ENCODE measurements at places on chromosomes 4 and X.
A peak's percentile ranks its signal among the peaks of the same experiment; 100 is the strongest.

- DNase-seq: peak; percentile 66
Measured at GRCh38 chr4:1200425-1201035, 28.1 kb upstream of the SPON2 start.

DNA sequence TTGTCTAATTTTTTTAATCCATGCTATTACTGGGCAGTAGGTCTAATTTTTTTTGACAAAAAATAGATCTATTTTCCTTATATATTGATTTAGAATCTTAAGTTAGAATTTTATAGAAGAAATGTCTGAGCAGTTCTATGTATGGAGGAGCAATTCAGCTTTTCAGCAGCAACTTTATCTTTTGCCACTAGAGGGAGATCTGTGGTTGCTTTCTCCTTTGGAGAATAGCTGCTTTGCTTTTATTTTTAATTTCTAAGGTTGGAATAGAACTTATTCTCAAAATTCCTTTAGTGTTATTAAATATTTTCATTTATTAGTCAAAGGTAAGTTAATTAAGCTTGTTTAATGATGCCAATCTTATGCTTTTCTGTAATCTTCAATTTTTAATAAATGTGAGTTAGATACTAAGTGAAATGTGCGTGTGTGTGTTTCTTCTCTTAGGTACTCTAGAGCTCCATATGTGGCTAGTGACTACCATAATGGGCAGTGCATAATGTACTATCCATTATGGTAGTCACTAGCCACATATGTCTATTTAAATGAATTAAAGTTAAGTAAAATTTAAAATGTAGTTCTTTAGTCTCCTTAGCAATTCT is 29.3 kb downstream of the FAM199X start:
- DNase-seq: no peak

GRCh38 chr4:102469806-102470205 is 31.4 kb upstream of the NFKB1 start:
- DNase-seq: no peak

- DNase-seq: no peak
Measured at GRCh38 chr4:67934628-67935027, 28.7 kb downstream of the TMPRSS11A start.

DNA sequence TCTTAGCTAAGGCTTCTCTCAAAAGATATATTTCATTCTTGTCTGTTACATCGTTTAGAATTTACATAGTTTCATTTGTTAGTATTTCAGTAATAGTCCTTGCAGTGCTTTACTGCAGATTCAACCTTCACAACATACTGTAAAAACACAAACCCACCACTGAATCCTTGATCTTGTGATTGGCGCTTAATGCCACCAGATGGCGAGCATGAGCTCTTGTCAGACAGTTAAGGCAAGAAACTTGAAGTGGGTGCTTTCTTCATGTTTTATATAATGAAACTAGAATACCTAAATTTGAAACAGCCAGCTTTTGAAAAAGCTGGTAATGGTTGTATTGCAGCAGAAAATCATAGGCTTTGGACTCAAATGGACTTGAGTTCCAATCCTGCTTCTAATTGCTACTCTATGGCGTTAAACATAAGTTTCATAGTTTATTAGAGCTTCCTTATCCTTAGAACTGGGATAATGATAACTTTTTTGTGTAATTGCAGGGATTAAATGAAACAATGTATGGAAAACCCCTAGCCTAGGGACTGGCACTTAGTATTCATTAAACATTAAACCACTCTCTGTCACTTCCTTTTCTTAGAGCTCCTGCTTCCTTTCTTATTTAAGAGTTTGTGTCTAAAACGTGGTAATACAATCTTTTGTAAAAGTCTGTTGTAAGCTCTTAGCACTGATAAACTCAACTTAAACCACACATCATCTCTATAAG is 95.1 kb downstream of the USP9X start:
- no peak for DNase-seq

GRCh38 chrX:130091980-130092522 is 18.2 kb downstream of the ELF4 start:
- peak; percentile 95 for DNase-seq

- DNase-seq: no peak
Measured at GRCh38 chr4:124990398-124990797, 277.9 kb upstream of the ANKRD50 start.

DNA sequence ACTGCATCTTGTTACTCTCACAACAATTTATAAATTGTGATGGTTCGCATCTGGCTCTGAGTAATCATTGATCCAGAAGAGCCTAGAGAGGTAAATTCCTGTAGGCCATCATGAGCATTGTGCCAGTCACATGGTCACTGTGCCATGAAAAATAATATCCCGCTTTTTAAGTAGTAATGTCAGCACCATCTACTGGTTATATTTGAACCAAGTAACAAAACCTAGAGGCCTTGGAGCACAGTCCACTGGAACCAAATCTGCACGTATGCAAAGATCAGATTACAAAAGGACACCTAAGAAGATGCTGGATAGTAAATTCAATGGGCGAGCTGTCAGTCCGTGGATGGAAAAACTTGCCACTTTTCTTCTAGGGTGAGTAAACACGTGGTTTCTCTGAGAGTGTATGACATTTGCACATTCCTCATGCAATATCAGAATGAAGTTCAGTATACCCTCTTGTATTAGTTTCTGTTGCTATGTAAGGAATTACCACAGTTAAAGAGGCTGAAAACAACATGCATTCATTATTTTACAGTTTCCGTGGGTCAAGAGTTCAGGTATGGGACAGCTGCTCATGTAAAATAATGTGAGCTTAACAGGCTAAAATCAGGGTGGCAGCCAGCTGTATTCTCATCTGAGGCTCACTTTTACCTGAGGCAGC is 26.8 kb downstream of the FAM114A1 start:
- no peak for DNase-seq

DNA sequence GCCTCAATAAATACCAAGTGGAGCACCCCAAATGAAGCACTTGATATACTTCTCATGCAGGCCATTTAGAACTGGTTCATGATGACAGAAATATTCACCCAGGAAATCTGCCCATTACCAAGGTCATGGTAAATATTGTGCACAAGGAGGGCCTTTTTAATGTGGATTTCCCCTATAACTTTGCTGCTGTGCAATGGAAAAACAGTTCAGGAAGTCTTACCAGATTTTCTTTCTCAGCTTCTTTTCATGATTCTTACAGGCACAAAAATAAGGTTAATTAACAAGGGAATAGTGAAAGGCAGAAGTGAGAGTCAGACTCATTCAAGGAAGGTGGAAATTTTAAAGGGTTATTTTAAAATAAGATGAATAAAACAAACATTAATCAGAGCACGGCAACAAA is 904.3 kb upstream of the GRIA3 start:
- no peak for DNase-seq

GRCh38 chrX:140762061-140762460 is 52.5 kb downstream of the LINC00632 start:
- DNase-seq: no peak

DNA sequence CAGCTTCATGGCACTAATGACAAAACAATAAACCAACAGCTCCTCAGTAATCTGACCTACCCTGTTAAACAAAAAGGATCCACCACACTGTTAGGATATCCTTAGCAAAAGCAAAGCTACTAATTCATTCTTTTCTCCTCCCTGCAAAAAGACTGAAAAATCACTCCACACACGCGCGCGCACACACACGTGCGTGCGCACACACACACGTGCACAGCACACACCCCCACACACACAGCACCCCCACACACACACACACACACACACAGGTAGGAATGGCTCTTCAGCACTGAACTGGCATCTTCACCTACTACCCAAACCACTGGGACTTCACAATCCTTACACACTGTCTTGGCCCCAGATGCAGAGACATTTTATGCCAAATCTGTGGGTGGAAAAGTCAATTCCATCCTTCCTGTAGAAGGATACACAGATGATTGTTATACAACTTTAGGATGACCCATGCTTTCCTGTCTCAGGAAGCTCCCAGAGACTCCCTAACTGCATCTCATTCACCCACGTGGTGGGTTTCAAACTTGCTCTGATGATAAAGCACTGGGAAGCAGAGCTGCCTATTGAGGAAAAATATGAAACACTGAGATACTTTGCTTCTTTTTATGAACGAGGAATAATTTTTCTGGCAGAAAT is 102.5 kb downstream of the TSPAN5 start:
- DNase-seq: no peak
